Right kidney (tissue), 9 donors: ENCODE measurements at places on chromosomes 16 and 17.

DNA sequence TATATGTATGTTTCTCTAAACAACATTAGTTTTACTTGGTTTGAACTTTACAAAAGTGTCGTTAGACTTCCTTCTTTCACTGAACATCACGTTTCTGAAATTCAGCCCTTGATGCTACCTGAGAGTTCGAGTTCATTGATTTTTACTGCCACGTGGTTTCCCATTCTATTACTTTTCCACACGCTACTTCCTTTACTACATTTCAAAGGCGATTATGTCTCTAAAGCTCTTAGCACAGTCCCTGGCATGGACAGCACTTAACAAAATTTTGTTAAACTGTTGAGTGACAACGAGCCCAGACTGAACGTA is 15.9 kb upstream of the ARHGAP17 start:
- no peak for DNase-seq

DNA sequence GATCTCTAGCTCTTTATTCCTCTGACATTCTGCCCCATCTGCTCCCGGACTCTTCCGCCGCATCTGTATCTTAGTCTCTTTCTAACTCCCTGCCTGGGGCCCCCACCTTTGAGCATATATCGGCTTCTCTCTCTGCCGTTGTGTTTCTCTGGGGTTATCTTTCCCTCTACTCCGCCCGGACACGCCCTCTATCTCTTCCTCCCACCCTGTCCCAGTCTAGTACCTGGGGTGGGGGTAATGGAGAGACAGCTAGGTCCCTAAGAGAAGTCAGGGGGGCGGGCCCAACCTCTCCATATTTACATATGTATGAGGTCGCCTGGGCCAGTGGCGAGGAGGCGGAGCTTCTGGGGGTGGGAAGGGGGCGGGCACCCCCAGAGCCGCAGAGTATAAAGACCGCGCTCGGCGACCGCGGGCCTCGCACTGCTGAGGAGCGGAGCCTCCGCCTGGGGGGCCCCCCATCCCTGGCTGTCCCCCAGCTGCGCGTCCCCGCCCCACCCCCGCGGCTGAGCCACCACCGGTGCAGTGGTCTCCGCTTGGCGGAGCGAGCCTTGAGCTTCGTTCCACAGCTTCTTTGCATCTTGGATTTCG is at the start of gene ATP1B2:
TSS of gene ATP1B2 (plus strand) at position 418 of the 588 bp plus-strand sequence. CDS start 593 bp downstream, outside the sequence.
- DNase-seq = peak; percentile 67

DNA sequence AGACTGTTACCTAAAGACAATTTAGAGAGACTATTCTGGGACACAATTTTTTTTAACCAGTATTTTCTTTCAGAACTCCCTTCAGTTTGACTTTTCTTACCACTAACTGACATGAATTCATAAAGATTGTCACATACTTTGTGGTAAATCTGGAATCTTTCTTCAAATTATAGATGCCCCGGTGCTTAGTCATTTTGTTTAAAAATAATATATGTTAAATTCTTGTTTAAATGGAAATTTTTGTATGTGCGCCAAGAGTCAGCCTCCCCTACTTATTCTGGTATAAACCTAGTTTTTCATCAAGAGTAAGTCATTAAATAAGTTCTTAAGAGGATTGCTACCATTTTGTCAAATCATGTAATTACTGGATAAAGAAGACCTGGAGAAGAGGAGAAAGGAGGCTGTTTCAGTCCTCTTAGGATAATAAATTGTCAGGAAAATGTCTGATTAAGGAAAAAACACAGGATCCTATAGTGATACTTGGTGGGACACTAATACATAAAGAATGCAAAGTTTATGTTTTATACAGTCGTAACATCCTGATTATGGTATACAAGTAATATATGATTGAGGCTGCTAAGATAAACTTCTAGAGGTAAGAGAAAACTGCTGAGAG is 424.4 kb downstream of the PMP22 start:
- no peak for DNase-seq

DNA sequence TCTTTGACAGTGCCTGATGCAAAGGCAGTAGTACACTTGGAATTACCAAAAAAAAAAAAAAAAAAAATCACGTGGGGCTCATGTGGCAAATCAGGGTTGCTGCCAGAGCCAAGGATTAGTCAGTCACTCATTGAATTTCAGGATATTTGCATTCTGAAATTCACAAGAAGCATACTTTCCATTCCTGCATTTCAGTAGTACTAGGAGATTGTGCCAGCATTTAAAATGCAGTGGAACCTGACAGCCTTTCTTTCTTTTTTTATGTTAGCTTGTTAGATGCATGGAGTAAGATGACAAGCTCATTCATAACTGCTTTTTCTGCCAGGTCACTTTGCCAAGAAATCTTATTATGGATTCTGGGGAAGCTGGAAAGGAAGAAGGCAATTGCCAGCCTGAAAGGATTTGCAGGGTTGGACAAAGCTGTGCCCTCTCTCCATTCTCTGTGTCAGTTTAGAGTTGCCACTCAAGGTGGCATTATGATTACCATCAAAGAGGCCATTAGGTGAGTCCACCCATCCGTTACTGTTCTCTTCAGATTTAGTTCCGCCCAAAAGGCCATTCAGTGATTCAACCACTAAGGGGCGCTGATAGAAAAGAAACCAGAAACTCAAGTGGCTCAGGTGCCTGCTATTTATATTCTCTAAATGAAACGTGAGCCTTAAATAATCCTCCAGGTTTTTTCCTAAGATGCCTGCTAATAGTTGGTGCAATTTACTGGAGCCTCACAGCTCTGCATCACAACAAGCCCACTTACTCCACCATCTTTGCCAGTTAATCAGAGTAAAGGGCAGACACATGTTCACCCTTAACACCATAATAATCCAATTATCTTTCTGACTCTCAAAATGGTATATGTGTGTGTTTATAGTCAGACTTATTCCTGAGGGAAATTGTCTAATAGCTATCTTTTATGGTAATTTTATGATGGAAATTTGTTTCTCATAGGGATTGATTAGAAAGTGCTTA is 59.0 kb downstream of the TANGO6 start:
- peak; percentile 44 for DNase-seq

GRCh38 chr17:81535480-81536298 is 7.5 kb downstream of the FSCN2 start:
- DNase-seq = no peak

DNA sequence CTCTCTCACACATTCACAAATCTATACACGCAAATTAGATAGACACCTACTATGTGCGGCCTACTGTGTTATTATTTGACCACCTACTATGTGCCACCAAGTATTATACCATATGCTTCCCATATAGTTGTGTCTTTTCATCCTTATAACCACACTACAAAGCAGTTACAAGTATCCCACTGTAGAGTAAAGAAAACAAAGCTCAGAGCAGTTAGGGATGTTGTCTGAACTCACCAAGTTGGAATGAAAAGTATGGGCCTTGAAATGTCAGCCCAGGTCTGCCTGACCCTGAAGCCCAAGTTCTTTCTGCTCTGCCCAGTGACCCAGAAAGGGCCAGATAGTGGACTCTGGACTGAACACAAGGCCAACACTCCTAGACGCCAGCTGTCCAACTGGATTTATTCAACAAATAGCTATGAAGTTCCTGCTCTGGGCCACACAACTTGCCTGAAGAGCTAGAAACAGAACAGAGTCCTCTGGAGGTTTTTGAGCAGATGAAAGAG is 8.5 kb downstream of the KRT37 start:
- DNase-seq = no peak

GRCh38 chr16:5523829-5524228 is 426.2 kb upstream of the EEF2KMT start:
- DNase-seq = no peak
